ENCODE measurements at places on chromosomes 1 and 21. TPM values are rescaled to one million over a fixed set of nuclear protein-coding genes. Genes with fewer than 3 reads are reported as not detected.

DNA sequence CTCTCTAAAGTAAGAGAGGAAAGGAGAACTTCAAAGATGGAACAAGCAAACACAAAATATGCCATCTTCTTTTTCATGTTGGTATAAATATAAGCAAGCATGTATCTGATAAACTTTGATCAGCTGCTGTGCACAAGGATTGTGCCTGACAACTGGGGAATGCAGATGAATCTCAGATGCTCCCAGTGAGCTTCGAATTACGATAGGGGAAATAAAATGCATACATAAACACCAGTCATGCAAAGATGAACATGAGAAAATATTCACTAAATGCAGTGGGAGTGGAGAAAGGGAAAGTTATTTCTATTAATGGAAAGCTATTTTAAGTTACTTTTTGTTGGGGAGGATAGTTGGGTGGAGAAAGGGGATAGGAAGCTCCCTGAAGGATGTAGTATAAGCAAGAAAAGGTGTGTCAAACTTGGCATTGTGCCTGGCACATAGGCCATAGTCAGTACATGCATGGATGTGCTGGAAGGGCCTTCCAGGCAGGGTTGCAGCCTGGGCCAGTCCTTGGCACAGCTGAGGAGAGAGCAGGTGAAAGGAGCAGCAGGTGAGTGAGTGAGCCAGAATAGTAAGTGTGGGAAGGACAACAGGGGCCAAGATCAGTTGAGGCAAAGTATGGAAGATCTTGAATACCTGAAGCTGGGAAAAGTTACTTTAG is 57.8 kb upstream of the PGD start:
- DNase-seq = no peak

DNA sequence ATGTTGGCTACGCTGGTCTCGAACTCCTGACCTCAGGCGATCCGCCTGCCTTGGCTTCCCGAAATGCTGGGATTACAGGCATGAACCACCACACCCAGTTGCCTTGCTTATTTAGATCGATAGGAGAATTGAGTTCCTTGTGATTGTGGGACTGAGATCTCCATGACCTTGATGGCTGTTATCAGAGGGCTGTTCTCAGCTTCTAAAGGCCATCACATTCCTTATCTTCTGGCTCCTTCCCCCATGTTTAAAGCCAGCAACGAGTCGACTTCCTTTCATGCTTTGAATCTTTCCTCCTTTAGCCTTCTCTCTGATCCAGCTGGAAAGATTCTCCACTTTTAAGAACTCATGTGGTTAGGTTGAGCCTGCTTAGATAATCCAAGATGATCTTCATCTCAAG is 38.0 kb downstream of the CTH start:
- DNase-seq = no peak

- peak; percentile 70 for DNase-seq
Measured at GRCh38 chr1:32774950-32775634, 42.1 kb downstream of the YARS1 start.

- DNase-seq = no peak
Measured at GRCh38 chr1:11142618-11143391, 43.1 kb upstream of the EXOSC10 start.

DNA sequence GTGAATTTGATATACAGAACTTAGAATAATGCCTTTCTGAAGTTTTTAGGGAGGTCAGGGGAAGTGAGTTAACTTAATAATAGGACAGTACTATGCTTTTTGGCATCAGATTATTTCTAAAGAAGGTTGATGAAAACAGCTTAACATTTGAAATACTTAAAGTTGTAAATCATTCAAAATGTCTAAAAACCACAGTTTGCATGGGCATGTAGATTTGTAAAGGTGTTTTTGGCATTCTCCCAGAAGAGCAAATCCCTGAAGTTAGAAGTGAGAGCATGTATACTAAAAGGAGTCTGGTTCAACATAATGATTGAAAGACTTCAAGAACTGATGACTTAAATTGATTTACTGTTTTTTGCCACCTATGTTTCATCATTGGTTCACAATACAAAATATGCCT is 6.7 kb downstream of the DR1 start:
- DNase-seq = no peak

DNA sequence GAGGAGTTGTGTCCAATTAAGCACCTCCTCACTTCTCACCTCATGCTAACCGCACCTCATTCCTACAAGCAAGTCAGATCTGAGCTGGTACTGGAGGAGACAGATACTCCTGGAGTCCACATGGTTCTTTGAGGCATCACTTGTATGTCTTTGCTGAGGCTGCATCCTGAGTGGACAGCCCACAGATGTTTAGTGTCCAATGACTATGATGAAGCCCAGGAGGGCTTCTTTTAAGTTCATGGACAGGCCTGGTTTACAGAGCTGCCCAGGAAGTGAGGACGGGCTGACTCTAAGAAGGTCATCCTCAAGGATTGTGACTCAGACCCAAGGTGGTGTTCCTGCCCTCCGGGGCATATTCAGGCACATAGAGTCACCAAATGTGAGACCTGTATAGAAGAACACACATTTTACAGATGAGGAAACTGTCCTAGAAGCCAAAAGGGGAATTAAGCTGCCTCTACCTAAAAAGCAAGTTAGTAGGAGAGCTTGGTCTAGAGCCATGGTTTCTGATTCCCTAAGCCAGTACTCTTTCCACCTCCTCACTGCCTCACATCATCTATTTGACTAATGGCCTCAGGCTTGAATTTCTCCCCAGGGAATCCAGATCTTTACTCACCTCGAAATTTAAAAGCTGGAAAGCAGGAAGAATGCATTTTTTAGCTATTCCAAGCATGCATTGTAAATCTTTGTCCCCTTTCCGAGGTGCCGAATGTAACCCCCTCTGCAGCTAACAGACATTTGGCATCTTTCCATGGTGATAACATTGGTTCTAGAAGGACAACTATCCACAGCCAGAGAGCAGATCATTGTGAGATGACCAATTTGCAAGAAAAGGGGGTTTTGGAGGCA is 228.1 kb downstream of the OMA1 start:
- DNase-seq = no peak

- peak; percentile 57 for DNase-seq
Measured at GRCh38 chr1:184555665-184556641, 169.1 kb downstream of the C1orf21 start.

GRCh38 chr1:164863056-164863455 is 304.1 kb downstream of the PBX1 start:
- no peak for DNase-seq

- DNase-seq = no peak
Measured at GRCh38 chr1:109904105-109904817, 6.4 kb upstream of the CSF1 start.

GRCh38 chr21:45846373-45847160 is 135.0 kb upstream of the COL6A1 start:
- DNase-seq = no peak

DNA sequence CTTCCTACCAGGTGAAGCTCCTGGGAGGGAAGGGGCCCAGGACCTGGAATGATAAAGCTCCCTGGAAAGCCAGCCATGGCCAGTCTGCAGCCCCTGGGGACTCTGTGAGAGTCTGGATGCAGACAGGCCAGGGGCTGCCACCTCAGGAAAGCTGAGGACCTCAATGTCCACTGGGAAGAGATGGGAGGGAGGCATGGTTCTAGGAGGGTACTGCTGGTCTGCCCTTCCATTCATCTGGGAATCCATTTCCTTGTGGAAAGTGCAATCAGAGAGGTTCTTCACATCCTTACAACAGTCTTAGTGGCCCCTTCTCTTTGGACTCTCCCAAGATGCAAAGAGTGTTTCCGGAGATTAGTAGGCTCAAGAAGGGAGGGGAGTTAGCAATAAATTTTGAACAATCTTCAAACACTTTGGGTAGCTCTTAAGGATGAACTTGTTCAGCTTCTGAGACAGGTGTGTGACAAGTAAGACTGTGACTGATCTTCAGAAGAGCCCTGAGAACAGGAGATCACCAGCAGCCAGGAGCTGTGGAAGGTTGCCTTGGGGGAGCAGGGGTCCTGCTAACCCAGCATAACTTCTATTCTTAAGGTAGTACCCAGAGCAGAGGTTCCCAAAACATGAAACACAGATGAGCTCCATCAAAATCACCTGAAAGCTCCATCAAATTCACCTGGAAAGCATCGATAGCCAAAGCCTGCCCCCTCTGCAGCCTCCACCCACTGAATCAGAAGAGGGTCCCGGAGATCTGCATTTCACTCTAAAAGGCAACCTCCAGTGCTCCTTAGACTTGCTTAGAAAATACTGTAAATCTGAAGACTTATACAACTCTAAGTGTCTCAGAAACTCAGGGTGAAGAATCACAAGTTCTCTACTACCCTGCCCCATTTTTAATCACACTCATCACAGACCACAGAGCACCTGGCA is 616 bp upstream of the LAX1 start:
- DNase-seq = no peak

DNA sequence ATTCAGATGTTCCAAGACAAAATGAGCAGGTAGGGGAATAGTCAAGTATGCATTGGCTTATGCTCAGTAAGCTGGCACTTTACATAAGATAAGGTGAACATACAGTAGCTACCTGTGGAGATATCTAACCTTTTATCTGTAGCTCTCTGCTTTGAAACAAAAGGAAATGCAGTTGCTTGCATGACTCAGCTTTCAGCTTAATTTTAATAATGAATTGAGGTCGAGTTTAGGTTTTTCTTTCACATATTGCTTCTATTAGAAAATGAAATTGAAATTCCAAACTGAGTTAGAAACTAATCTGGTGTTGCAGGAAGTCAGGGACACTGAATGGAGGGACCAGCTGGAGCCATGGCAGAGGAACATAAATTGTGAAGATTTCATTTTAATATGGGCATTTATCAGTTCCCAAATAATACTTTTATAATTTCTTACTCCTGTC is 8.3 kb downstream of the FRRS1 start:
- no peak for DNase-seq

GRCh38 chr1:166383137-166383536 is 216.3 kb upstream of the FAM78B start:
- DNase-seq = no peak

DNA sequence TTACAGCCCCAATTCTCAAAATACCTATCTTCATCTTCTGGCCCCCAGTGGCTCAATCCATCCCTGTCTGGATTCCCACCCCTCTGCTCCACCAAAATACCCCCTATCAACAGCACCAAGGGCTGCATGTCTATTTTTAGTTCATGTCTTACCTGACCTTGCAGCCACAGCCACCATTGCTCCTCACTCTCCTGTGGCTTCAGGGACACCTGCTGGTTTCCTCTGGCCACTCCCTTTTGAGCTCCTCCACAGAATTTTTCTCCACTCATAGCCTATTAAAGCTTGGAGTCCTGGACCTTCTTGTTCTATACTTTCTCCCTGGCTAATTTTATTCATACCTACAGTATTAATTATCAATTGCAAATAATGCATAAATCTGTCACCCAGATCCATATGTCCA is 125.3 kb upstream of the NGF start:
- peak; percentile 63 for DNase-seq

CELA2A gene
- not detected for total RNA-seq

RASSF5 gene
- 16.0 TPM for total RNA-seq

CRP gene
- total RNA-seq = not detected

CCDC27 gene
- total RNA-seq = not detected

C1QC gene
- not detected for total RNA-seq

Measured in PC-3 (cell line).